Jurkat, Clone E6-1 (cell line): ENCODE measurements at places on chromosomes 2 and 18.

- no peak for DNase-seq
Measured at GRCh38 chr2:126838716-126838985, 60.0 kb upstream of the TEX51 start.

DNA sequence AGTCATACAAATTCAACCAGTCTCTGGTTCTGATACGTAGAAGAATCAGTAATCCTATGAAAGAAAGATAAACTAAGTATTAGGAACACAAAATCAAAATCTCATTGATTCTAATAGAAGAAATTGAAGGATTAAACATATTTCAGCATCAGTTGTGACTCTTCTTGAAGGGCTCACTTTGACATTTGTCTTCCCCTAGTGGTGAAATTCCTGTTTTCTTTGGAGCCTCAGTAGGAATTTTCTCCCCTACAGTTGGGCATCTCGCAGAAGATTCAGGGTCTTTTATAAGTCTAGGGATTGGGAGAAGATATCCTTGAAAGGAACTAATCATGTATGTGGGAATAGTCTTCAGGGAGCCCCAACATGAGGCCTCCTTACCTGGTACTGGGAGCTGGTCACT is 2.8 kb upstream of the CRYGB start:
- DNase-seq = no peak

DNA sequence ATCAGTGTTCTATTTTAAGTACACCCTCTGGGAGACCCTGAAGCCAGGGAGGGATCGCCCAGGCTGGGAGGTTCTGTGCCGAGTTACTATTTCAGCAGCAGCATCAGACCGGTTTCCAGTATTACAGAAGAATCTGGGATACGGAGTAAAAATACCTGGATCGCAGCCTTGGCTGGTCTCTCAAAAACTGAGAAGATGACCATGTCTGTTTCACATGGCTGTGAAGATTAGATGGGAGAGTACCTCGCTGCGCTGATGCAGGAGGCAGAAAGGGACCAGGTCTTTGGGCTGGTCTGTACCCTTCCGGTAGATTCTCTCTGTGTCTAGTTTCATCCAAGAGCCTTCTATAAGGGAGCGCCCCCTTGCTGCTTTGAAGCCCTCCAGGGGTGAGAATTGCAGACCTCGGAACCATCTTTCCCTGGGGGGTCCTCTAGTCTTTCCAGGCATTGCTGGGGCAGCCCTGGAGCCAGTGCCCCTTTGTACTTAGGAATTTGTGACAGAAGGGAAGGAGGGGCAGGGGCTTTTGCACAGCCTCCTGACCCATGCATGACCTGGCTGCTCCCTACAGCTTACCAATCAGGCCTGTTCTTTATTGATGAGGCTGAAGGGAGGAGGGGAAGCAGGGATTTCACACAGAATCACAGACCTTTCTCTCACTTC is 56.3 kb upstream of the MAPRE3 start:
- no peak for DNase-seq

GRCh38 chr2:181158427-181158826 is 178.0 kb downstream of the UBE2E3 start:
- no peak for DNase-seq
